ENCODE measurements at places on chromosomes 16 and 17.
A peak's percentile ranks its signal among the peaks of the same experiment; 100 is the strongest.

- no peak for DNase-seq
Measured at GRCh38 chr17:42866631-42867575, 15.9 kb downstream of the AOC3 start.

- DNase-seq = no peak
Measured at GRCh38 chr17:57513569-57513968, 231.5 kb downstream of the CCDC182 start.

GRCh38 chr16:88569614-88569984 lies 604 bp upstream of the ZC3H18 start:
- DNase-seq = no peak

DNA sequence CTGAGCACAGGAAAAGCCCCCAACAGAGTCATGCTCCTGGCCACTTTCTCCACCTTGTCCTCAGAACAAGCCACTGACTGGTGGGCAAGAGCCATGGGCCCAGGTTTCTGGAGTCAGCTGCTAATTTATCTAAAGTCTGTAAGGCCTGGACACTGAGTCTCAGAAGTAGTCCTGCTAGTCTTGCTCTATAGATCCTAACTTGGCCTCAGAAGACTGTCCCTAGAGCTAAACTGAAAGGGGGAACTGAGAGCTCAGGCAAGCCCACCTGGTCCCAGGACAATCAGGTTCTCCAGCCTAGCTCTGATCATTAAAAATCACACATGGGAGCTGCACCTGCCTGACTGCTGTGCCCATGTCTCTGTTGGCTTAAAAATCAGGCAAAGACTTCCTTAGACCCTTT lies 485.8 kb downstream of the SLC39A11 start:
- DNase-seq = no peak

DNA sequence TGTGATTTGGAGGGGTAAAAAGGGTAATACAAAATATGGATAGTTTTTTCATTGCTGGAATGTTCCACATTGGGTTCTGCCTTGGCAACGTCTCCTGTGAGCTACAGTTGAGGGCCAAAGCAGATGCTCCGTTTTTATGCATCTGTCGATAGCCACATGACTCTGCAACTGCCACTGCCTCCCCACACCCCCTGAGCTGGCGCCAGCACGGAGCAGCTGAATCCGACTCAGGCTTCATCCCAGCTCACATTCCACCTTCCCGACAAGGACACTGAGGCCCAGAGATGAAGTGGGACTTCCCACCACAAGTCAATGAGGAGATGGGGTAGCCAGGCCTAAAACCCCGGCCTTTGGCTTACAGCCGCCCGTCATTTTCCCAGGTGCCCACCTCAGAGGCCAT lies 334.1 kb downstream of the CDH13 start:
- DNase-seq = no peak

GRCh38 chr16:81212830-81213465 lies 25.5 kb upstream of the BCO1 start:
- DNase-seq = no peak

- no peak for DNase-seq
Measured at GRCh38 chr17:78654325-78654724, 77.1 kb upstream of the DNAH17 start.

- DNase-seq = no peak
Measured at GRCh38 chr17:39141294-39141693, 10.1 kb downstream of the PLXDC1 start.

DNA sequence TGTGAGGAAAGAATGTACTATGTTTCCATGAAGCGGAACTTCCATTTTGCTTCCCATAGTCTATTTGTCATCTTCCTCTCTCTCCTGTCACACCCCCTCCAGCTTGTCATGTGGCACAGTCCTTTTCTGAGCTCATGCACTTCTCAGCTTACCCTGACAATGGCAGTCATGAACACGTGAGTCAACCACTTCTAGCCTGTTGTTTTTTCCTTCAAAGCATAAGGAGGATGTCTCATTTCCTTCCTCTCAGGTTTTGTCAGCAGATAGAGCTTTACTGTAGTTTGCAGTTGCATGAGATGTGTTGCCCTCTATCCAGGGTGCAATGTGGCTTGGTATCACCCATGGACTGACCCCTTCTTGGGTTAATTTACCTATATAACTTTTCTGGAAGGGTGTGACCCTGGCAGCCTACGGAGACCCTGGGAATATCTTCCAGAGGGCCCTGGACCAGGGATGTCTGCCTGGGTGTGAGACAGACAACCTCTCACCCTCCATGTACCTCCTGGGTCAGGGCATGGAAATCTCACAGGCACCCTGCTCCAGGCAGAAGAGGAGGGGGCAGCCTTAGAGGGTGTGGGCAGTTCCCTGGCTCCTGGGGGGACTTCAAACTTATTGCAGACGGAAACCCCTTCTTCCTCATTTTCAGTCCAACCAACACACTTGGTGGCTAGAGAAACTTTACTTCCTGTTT lies 4.0 kb upstream of the ZNF267 start:
- DNase-seq = peak; percentile 76
